ENCODE measurements at places on chromosomes 6 and 20.

DNA sequence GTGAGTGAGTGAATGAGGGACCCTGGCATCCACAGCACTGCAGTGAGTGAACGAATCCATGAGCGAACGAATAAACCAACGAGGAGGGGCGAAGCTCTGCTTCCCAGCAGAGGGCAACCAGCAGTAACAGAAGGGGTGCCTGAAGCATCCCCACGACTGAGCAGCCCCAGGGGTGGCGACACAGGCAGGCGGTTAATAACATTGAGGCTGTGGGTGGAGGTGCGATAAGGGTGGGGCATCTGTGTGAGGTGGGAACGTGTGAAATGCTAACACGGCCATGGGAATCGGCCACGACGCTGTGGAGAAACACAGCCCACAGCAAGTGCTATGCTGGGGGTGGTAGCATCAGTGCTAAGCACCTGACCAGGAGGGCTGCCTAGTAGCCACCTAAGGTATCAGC lies 75.9 kb downstream of the TAF4 start:
- no peak for DNase-seq

DNA sequence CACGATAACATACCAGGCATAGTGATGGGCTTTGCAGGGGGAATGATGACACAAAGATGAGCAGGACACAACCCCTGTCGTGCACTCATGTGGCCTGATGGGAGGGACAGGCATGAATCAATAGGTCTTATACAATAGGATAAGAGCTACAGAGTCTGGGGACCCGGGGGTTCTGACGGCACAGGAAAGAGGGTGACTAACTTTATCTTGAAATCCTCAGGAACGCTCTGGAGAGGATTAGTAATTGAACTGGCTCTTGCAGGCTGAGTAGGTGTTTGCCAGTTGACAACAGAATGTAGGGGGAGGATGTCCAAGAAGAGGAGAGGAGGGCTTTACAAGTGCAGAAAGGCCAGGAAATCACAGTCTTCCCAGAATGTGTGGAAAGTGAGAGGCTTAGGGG lies 219.9 kb upstream of the ECI2 start:
- no peak for DNase-seq

DNA sequence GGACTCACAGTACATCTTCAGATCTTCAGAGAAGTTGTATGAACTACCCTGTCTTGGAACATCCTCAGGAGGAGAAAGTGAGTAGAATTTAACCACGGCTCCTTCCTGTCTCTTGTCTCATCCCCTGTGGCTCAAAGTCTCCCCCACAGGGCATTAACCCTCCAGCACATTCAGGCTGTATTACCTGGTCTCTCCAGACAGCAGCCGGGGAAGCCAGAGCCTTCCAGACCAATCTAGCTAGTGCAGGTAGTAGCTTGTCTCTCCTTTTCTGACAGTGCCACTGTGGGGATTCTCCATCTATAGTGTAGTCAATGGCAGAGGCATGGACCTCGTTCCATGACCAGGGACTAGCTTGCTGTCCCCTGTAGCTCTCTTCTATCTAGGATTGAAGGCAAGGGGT lies 16.9 kb upstream of the ELMO2 start:
- DNase-seq, result no peak

DNA sequence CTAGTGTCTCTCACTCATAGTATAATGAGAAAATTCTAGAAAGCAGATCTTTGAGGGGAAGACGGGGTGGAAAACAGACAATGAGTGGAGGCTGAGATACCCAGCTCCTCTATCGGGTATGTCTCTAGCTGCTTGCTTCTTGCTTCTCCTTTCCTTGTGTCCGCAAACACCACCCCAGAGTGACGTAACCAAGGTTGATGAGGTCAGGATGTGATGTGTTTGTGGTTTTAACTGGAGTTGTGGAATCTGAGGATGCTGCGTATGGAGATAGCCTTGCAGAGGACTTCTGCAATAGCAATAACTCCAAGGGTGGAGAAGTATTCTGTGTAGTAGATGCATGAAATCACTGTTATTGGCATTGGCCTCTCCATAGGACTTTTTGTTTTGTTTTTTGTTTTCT lies 132.7 kb upstream of the IFNGR1 start:
- DNase-seq, result no peak

- no peak for DNase-seq
Measured at GRCh38 chr20:39277185-39277584, 315.0 kb downstream of the DHX35 start.

GRCh38 chr6:101597693-101598092 lies 204.2 kb downstream of the GRIK2 start:
- DNase-seq, result no peak

- no peak for DNase-seq
Measured at GRCh38 chr20:54017846-54018245, 52.5 kb downstream of the BCAS1 start.

DNA sequence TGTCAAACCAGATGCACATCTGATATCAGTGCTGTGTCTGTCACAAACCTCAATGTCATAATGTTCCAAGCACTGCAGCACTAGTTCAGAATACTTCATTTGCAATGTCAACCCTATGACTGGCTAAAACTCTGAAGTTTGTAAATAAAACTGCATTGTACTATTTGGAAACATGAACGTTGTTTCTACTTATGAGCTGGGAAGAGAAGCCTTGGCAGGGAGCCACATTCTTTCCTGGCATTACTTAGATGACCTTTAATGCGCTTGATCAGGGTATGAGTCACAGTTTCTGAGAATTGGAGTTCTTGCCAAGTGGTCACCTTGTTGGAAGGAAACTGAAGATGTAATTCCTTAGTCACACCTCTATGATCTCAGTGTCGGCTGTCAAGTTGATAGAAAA lies 664.8 kb upstream of the MMS22L start:
- no peak for DNase-seq

GRCh38 chr6:108407904-108408827 lies 113.3 kb downstream of the AFG1L start:
- DNase-seq, result no peak

DNA sequence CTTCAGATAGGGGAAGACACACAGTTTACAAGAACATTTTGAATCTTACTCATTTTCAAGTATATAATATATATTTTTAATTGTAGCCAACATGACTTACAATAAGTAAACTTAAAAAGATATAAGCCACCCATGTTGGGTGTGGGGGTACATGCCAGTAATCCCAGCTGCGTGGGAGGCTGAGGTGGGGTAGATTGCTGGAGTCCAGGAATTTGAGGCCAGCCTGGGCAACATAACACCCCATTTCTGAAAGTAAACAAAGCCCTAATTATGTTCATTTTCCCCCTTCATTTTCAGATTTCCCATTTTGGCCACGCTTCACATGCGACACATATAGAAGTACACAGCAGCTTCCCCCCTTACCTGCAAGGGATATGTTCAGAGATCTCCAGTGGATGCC lies 30.5 kb downstream of the SERPINB6 start:
- no peak for DNase-seq

DNA sequence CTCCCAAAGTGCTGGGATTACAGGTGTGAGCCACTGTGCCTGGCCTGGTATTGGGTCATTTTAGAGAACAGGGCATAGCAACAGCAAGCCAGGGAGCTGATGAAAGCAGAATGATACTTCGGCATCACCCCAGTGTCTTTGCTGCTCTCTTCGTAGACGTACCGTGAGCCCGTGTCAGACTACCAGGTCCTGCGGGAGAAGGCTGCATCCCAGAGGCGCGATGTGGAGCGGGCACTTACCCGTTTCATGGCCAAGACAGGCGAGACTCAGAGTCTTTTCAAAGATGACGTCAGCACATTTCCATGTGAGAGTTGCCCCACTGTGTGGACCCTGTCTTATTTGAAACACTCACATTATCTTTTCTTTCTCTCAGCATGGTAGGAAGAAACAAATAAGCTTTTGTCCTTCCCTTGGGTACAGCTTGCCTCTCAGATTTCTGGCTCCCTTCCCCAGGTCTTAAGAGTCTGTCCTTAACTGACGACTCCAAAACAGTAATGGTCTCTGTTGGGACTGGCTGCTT lies 15.9 kb downstream of the TAF8 start:
- DNase-seq, result no peak

- no peak for DNase-seq
Measured at GRCh38 chr20:53748821-53749421, 155.3 kb upstream of the ZNF217 start.

DNA sequence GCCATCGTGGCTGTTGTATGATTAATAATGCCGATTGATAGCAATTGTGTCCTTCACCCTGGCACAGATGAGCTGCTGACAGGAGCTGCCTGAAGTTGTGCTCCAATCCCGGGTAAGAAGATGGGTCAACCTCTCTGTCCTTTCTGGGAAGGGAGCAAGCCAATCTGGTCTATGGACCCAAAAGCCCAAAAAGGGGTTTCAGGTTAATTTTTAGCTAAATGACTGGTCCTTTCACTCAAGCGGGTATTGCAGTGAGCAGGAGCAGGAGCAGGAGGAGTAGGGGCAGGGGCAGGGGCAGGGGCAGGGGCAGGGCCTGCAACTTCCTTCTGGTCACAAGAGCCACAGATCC lies 164.8 kb downstream of the TAF4 start:
- DNase-seq, result no peak

DNA sequence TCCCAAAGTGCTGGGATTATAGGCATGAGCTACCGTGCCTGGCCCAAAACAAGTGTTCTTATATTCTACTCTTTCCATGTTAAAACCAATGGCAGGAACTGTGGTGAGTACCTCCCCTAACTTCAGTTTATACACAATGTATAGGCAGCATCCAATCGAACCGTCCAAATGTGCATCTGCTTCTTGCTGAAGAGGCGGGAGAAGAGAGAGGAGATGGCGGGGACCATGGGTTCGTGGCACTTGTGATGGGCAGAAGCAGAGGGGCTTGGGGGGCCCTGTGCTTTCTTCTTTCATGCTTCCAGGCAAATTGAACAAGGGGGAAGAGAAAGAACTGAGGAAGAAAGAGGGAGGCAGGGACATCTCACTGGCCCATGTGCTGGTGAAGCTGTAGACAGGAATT lies 11.2 kb upstream of the TCFL5 start:
- no peak for DNase-seq

GRCh38 chr20:47481330-47482216 lies 20.1 kb upstream of the NCOA3 start:
- DNase-seq, result no peak

GRCh38 chr20:46344488-46345162 lies 36.3 kb upstream of the CDH22 start:
- no peak for DNase-seq

GRCh38 chr6:105164418-105164817 lies 15.4 kb downstream of the POPDC3 start:
- no peak for DNase-seq

- no peak for DNase-seq
Measured at GRCh38 chr20:3168079-3168828, 5.1 kb downstream of the LZTS3 start.

GRCh38 chr6:57297505-57297904 lies 19.9 kb upstream of the PRIM2 start:
- DNase-seq, result no peak

GRCh38 chr20:50221501-50222308 lies 31.1 kb downstream of the CEBPB start:
- no peak for DNase-seq

DNA sequence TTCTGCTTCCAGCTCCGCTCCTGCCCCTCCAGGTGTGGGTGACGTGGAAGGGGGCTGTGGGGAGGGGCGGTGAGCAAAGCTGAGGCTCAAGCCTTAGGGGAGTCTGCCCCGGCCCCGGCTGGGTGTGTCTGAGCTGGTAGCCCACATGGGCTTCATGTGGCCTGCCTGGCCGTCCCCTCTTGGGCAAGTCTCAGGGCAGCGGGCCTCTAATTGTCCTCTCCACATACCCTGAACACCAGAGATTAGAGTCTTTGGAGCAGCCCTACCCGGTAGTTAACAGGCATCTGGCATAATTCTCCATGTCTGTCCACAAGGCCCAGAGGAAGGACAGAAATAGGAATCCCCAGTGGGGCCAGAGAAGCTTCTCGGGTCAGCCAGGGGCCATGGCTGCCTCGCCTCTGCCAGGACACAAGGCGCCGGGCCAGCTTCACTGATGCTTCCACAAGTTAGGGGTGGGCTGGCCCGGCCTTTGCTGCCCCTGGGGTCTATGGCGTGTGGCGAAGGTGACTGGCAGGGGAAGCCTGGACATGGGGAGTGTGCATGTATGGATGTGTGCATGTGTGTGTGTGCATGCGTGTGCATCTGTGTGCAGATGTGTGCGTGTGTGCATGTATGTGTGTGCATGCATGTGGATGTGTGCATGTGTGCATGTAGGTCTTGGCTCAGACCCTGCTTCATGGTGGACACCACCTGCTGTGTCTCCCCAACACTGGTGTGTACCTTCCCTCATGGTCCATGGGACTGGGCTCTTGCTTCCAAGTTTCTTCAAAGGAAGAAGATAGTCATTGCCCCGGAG lies 24.0 kb downstream of the FRMD1 start:
- no peak for DNase-seq

- DNase-seq, result no peak
Measured at GRCh38 chr6:40011844-40012243, 77.6 kb upstream of the MOCS1 start.

DNA sequence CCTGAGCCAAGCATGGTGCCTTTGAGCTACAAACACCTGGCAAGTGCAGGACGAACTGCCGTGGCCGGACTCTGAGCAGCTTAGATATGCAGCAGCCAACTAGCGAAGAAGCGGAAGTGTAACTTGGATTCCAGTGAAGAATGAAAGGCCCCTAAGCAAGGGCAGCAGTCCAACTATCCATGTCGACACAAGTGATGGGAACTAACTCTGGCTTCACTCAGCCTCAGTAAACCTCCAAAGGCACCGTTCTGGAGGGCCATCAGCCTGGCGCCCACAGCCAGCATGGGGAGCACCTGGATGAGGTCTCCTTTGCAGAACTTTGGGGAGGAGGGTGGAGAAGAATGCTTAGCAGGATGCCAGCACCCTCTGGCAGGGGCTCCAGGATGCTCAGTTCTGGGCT lies 78.4 kb upstream of the MLN start:
- no peak for DNase-seq

DNA sequence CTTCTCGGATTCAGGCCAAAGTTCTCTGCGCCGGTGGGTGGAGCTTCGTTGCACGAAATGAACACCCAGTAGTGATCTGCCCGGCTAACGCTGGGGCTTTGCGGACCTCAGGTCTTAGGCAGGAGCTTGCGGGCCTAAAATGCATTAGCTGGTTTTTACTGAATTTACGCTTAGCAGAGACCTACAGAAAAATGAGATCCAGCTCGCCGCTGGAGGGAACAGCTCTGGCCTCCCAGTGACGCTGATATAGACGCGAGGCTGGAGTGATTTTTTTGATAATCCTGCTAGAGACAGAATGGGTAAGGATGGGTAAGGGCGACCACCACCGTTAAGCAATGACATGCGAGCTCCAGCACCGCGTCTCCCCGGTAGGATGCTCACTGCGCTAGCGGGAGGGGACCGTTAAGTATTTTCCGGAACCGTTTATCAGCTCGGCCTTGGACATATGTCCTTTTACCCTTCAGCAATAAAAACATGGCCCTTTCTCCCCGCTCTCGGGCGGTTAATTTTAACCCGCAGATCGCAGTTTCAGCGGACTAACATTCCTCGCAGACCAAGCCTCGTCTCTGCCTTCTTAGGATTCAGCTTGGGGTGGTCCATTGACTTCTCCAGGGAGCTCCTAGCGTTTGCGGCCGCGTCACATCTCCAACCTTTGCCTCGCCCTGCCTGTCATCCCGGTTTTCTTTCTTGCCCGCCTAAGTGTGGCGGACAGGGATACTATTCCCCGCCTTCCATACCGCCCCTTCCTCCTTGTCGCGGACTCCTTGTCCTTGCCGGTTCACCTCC lies 109.3 kb downstream of the GPX5 start:
- no peak for DNase-seq

GRCh38 chr6:47437592-47437991 lies 40.0 kb upstream of the CD2AP start:
- DNase-seq, result no peak

GRCh38 chr6:100363651-100364050 lies 101.1 kb downstream of the SIM1 start:
- DNase-seq, result no peak

- DNase-seq, result no peak
Measured at GRCh38 chr6:19719691-19720128, 117.5 kb upstream of the ID4 start.

- peak; percentile 80 for DNase-seq
Measured at GRCh38 chr6:32796848-32797776, 19.7 kb downstream of the HLA-DOB start.

All from stimulated activated CD4-positive, alpha-beta T cell treated with anti-CD3 and anti-CD28 coated beads, Interleukin-2, amount 100 ng/mL, for 48 hours (primary cell).